CD4-positive, alpha-beta memory T cell (primary cell): ENCODE measurements at places on chromosomes 13 and 19.

GRCh38 chr19:36215276-36216123 lies 594 bp downstream of the ZNF146 start:
- H3K4me3 ChIP-seq, result peak overlapping the region; percentile 76
- DNase-seq, result no peak
- H3K27ac ChIP-seq, result peak overlapping the region; percentile 96
- peaks cover 39% of the 10 kb centered on the region for H3K4me1 ChIP-seq
- H3K36me3 ChIP-seq, result peaks cover 10% of the 10 kb centered on the region

DNA sequence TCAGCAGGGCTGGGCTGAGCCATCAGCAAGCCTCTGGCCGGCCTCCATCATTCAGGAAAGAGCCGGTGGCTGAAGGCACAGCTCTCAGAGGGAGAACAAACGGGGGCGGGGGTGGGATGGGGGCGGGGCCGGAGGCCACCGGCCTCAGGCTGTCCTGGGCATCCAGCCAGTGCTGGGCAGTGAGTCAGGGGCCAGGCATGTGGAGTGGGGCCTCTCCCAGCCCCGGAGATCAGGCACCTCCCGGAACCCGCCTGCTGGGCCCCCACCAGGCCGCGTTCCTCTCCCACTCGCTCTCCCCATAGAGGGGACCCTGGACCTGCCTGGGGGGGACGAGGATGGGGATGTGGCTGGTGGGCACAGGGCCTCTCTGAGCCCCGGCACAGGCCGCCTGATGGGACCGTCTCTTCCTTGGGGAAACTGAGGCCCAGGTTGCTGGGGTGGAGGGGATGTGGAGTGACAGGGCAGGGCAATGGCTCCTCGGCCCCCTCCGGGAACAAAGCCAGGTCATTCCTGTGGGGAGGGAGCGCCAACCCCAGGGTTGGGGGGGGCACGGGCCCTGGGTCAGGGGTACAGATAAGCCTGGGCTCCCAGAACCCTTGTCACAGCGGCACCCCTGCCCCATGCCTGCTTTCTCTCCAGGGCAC lies 12.9 kb downstream of the SPC24 start:
- H3K27me3 ChIP-seq, result no peaks in the 10 kb centered on the region
- H3K27ac ChIP-seq, result no peak overlapping the region
- no peaks in the 10 kb centered on the region for H3K36me3 ChIP-seq
- peaks cover 15% of the 10 kb centered on the region for H3K4me1 ChIP-seq

DNA sequence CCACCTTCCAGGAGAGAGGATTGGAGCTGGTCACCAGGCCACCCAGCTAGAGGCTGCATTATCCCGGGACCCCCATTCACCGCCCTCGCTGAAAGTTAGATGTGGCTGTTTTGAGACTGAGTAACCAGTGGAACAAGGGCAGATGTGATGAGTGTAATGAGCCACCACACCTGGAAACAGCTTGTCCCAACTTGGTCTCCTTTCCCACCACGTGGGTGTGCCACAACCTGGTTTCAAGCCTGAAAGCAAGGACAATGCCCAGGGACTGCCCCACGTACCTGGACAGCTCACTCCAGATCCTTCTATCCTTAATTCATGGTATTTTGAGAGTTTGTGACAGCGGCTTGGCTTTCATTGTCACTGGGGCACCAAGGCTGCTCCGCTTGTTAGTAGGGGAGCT lies 7.0 kb downstream of the LGI4 start:
- H3K4me3 ChIP-seq, result no peak overlapping the region
- peaks cover 13% of the 10 kb centered on the region for H3K4me1 ChIP-seq
- H3K36me3 ChIP-seq, result no peaks in the 10 kb centered on the region
- no peak for DNase-seq

- H3K4me3 ChIP-seq, result no peak overlapping the region
- H3K4me1 ChIP-seq, result no peaks in the 10 kb centered on the region
- no peaks in the 10 kb centered on the region for H3K36me3 ChIP-seq
- no peak overlapping the region for H3K27ac ChIP-seq
- no peaks in the 10 kb centered on the region for H3K27me3 ChIP-seq
Measured at GRCh38 chr13:56659041-56659471, 481.7 kb upstream of the PRR20A start.

- no peaks in the 10 kb centered on the region for H3K36me3 ChIP-seq
- peak; percentile 76 for DNase-seq
- H3K27me3 ChIP-seq, result no peaks in the 10 kb centered on the region
- peak within 1 kb of the TSS; percentile 73 for H3K4me3 ChIP-seq
Measured at GRCh38 chr19:38877781-38878574, at the start of gene RINL. RINL (minus strand) TSS chr19:38878275; CDS start chr19:38876742, 1,533 bp downstream.

DNA sequence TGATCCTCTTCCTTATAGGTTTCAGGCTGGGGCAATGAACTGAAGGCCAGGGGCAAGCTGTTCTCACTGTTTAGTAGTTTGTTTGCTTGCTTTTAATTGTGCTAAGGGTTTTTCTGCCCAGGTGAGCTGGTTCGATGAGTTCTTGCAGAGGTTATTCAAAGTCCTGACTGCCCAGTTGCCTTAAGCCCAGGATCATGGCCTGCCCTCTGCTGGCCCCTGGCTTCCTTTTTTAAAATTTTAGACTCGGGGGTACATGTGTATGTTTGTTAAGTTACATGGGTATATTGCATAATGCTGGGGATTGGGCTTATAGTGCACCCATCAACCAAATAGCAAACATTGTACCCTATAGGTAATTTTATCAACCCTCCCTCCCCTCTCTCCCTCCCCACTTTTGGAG lies 65.7 kb downstream of the ZNF536 start:
- no peak overlapping the region for H3K27ac ChIP-seq
- no peaks in the 10 kb centered on the region for H3K27me3 ChIP-seq
- H3K4me3 ChIP-seq, result no peak overlapping the region
